Sciatic nerve (tissue), 2 donors: ENCODE measurements at places on chromosomes 7 and 10. TPM values are rescaled to one million over a fixed set of nuclear protein-coding genes. Genes with fewer than 3 reads are reported as not detected.

The DLD gene
- 60.9 TPM for total RNA-seq

The PON3 gene
- 8.9 TPM for total RNA-seq

The CELF2 gene
- 94.9 TPM for total RNA-seq

The HIBADH gene
- 33.7 TPM for total RNA-seq

The FEZF1 gene
- total RNA-seq = not detected

The NEUROG3 gene
- total RNA-seq = not detected

The GARIN1A gene
- total RNA-seq = 8.8 TPM

The NUTM2B gene
- 1.4 TPM for total RNA-seq

The SEMA4G gene
- total RNA-seq = 15.3 TPM

The MACC1 gene
- 0.98 TPM for total RNA-seq

The CHAT gene
- total RNA-seq = not detected

The BICC1 gene
- 42.1 TPM for total RNA-seq

The BLNK gene
- total RNA-seq = 13.1 TPM

The HOXA11 gene
- 1.3 TPM for total RNA-seq

The ADARB2 gene
- total RNA-seq = 1.9 TPM

The FBXO24 gene
- total RNA-seq = 1.2 TPM

The HGF gene
- 48.8 TPM for total RNA-seq

The EGR2 gene
- 53.1 TPM for total RNA-seq

The CPED1 gene
- total RNA-seq = 41.9 TPM

The MBL2 gene
- not detected for total RNA-seq

The ACTL6B gene
- not detected for total RNA-seq

The INMT gene
- total RNA-seq = 131 TPM

The CALML5 gene
- total RNA-seq = not detected

The PCDH15 gene
- 0.09 TPM for total RNA-seq

The IFIT1B gene
- total RNA-seq = 6.3 TPM

The CRYGN gene
- total RNA-seq = 3.9 TPM

The ELN gene
- total RNA-seq = 62.8 TPM

The ITGB8 gene
- total RNA-seq = 207 TPM

The RNF148 gene
- 2.0 TPM for total RNA-seq

The ELAPOR2 gene
- 18.3 TPM for total RNA-seq

The PHYHIPL gene
- 0.40 TPM for total RNA-seq

The HBP1 gene
- 78.4 TPM for total RNA-seq

The KLF14 gene
- total RNA-seq = 1.1 TPM

The TBXAS1 gene
- total RNA-seq = 19.1 TPM

The MRLN gene
- not detected for total RNA-seq

The MAT1A gene
- not detected for total RNA-seq

The CFAP70 gene
- 6.6 TPM for total RNA-seq

The LIPM gene
- total RNA-seq = not detected

The VWC2 gene
- 0.09 TPM for total RNA-seq

The TACR2 gene
- total RNA-seq = 0.53 TPM

The CYP2C19 gene
- not detected for total RNA-seq

The HABP2 gene
- total RNA-seq = not detected

The ARMC3 gene
- total RNA-seq = 0.18 TPM

The GLI3 gene
- 33.8 TPM for total RNA-seq

The PRF1 gene
- total RNA-seq = 7.6 TPM
